ENCODE measurements at places on chromosomes 16 and 17. TPM values are rescaled to one million over a fixed set of nuclear protein-coding genes. Genes with fewer than 3 reads are reported as not detected.

- no peak for DNase-seq
Measured at GRCh38 chr17:63116228-63116627, 150.2 kb downstream of the TANC2 start.

The KRT24 gene
- polyA plus RNA-seq: not detected

GRCh38 chr16:79598063-79598347, 2.5 kb downstream of the MAF start:
- no peak for DNase-seq

The ADAD2 gene
- not detected for polyA plus RNA-seq

The GRIN2C gene
- polyA plus RNA-seq: not detected

The SBK1 gene
- 0.08 TPM for polyA plus RNA-seq

GRCh38 chr16:72099377-72099818, 5.8 kb downstream of the DHX38 start:
- DNase-seq: peak; percentile 45

The KRTAP2-2 gene
- polyA plus RNA-seq: not detected

DNA sequence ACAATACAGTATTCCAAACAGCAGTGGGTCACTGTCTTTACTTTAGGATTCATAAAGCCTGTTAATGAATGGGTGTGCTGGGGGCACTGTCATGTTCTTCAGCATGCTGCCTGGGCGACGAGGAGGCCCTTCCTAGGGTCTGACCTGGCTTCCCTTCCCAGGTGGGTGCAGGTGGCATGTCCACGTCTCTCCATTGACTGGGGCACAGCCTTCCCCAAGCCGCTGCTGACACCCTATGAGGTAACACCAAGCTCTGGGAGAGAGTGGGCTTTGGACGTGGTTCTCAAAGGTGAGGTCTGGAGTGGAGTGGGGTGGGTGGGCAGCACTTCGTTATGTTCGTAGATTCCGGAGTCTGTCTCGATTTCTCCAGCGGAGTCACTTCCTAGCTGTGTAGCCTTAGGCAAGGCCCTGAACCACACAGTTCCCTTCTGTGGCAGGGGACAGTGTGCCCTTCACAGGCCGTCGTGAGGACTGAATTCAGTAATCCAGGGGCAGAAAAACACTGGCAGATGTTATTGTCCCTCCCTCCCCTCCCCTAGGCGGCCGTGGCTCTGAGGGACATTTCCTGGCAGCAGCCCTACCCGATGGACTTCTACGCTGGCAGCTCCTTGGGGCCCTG, 771 bp upstream of the OVCA2 start:
- no peak for DNase-seq

- no peak for DNase-seq
Measured at GRCh38 chr16:87765473-87765775, 362 bp downstream of the KLHDC4 start.

The CD300LF gene
- polyA plus RNA-seq: not detected

GRCh38 chr17:62572888-62573401, 54.5 kb upstream of the MRC2 start:
- no peak for DNase-seq

GRCh38 chr16:48003206-48003907, 152.4 kb downstream of the ABCC12 start:
- DNase-seq: peak; percentile 96

DNA sequence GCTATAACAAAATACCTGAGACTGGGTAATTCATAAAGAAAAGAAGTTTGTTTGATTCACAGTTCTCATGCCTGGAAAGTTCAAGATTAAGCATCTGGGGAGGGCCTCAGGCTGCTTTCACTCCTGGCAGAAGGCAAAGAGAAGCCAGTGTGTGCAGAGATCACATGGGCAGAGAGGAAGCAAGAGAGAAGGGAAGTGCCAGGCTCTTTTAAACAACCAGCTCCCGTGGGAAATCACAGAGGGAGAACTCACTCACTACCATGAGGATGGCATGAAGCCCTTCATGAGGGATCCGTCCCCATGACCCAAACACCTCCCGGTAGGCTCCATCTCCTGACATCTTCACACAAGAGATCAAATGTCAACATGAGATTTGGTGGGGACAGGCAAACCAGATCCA, 501.6 kb downstream of the MAF start:
- DNase-seq: no peak

DNA sequence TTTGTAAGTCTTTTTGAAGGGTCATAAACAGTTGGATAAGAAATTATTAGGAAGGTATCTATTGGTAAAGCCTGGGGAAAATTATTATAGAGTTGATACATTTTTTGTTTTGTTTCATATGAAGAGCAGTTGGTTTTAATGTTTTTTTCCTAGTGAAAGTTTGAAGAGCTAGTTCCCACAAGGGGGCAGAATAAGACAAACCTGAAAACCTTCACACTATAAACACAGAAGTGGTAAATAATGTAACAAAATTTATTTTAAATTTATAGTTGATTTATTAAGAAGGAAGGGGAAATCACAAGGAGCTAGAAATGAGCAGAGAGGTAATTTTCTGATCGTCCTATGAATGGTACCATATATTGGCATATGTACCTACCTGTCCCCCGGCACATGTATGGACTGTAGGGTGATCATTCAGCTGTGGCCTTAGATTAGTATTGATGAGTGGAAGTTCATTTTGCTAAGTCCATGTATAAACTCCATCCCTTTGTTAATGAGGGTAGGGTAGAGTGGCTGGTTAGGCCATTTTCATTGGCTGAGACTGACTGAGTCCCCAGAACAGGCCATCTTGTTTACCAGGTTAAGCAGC, 116.3 kb downstream of the TANC2 start:
- peak; percentile 5 for DNase-seq

The HS3ST2 gene
- polyA plus RNA-seq: 21.5 TPM

DNA sequence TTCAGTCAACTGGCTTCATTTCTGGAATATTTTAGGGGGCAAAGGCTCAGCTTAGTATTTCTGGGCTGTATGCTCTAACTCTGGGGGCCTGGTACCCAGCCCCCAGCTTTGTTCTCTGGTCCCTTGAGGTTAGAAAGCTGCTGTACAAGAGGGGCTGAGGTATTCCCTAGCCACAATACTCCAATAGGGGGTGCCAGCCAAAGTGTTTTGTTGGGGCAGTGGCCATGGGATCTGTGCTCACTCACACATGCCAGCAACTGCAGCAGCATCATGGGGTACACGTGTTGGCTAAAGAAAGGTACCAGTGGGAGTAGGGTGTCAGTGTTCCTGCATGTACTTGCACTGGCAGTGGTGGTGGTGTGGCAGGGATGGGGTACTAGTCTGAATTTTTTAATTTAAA, 257.3 kb downstream of the CA10 start:
- no peak for DNase-seq

- no peak for DNase-seq
Measured at GRCh38 chr17:4261452-4261851, 2.3 kb downstream of the ANKFY1 start.

GRCh38 chr17:69358688-69359596, 32.0 kb upstream of the ABCA5 start:
- no peak for DNase-seq

DNA sequence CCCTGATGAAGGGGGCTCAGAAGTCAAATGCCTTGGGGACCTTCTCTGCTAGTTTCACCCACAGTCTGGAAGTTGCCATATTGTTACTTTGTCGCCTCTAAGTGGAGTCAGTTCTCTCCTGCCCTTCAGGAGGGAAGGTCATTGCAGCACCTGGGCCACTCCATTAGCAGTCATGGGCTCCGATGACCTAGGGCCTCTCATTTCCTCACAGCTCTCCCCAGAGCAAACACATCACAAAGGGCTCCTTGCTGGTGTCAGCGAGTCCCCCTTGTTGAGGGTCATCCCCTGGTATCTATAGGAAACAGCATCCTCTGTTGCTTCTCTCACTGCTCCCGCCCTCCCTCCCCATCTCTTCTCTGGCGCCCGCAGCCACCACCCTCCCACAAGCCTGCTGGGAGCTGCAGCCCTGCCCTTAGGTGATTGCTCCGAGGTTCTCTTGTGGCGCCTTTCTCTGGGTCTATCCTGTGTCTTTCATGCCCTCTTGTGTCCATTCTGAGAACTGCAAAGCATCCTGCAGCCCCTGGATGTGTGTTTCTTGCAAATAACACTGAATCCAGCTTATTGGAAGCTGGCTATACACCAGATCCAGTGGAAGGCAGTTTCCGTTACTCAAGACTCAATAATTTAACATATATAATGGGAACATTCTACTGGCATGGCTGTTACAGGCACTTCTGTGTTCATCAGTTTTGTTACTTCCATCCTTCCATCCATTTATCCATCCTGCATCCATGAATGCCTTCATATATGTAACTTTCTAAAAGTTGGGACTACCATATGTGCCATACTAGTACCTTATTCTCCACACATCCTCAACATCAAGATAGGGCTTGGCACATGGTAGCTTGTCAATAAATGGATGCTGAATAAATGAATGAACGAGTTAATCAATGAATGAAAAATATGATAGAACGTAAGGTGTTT, 21.2 kb downstream of the PDILT start:
- DNase-seq: peak; percentile 30

DNA sequence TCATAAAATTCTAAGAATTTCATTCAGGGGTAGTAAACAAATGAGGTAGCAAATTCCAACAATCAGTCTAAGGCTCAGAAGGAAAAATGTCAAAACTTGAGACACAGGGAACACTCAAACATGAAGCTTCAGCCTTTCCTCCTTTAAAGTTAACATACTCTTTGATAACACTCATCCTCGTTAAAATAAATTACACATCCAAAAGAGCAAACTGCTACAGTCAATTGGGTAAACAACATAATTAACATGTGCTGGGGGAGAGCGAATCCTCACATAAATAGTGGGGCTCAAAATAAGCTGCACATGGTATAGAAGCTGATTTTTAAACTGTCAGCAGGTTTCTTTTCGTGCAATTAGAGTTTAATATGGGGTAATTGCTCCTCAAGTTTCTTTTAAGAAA, 12.9 kb downstream of the GRB2 start:
- DNase-seq: no peak

- DNase-seq: peak; percentile 68
Measured at GRCh38 chr17:48544349-48545021, 424 bp downstream of the HOXB2 start.

- DNase-seq: no peak
Measured at GRCh38 chr16:71943887-71944286, 48.6 kb downstream of the IST1 start.

GRCh38 chr17:77581480-77581879, 377.0 kb upstream of the TNRC6C start:
- peak; percentile 84 for DNase-seq

- no peak for DNase-seq
Measured at GRCh38 chr16:23137818-23138217, 11.4 kb downstream of the USP31 start.
